ENCODE measurements at places on chromosomes 12 and 14. TPM values are rescaled to one million over a fixed set of nuclear protein-coding genes. Genes with fewer than 3 reads are reported as not detected.

Gene C12orf54
- not detected for total RNA-seq

Gene FAM216A
- total RNA-seq: 20.3 TPM

Gene TEX22
- 0.55 TPM for total RNA-seq

Gene EXOC3L4
- total RNA-seq: 27.0 TPM

Gene BATF
- 0.22 TPM for total RNA-seq

Gene TAS2R42
- not detected for total RNA-seq

Gene STXBP6
- total RNA-seq: 35.3 TPM

Gene NRL
- total RNA-seq: 4.7 TPM

Gene DIO3
- not detected for total RNA-seq

Gene EDDM3A
- total RNA-seq: not detected

Gene KRT77
- not detected for total RNA-seq

Gene RFX4
- total RNA-seq: not detected

Gene OR4K17
- not detected for total RNA-seq

Gene VCPKMT
- total RNA-seq: 5.5 TPM

Gene STYX
- 15.6 TPM for total RNA-seq

Gene TMEM117
- total RNA-seq: 8.5 TPM

Gene ING4
- 12.7 TPM for total RNA-seq

Gene SPPL3
- total RNA-seq: 9.1 TPM

Gene C14orf132
- 0.15 TPM for total RNA-seq

Gene B3GNT4
- 0.04 TPM for total RNA-seq

Gene POTEM
- not detected for total RNA-seq

Gene RIC8B
- total RNA-seq: 9.9 TPM

Gene MGP
- total RNA-seq: not detected

Gene KLHDC2
- 80.3 TPM for total RNA-seq

Gene DENR
- 78.9 TPM for total RNA-seq

Gene MGST1
- total RNA-seq: 119 TPM

All from HepG2 (cell line).